ENCODE measurements at places on chromosomes 3 and 15.

- DNase-seq: no peak
These were observed 67.1 kb downstream of the AAGAB start for GRCh38 chr15:67187351-67187854.

- DNase-seq: no peak
These were observed 43.6 kb downstream of the WHAMM start for GRCh38 chr15:82852941-82853561.

DNA sequence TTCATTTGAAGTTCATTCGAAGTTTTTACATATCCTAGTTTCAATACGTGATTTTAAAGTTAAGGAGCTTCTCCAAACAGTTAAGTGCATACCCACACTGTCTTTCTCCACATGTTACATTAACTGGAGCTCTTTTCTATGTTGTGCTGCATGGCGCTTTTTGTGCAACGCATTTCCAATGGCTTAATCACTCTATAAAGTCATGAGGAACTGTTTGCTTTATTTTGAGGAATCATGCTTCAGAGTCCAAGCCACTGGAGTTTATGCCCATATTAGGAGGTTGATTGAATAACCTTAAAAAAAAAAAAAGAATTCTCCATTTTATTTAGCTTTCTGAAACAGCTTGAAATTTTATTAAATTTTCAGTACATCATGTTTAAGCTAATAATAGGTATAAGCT, 109.4 kb upstream of the MBNL1 start:
- no peak for DNase-seq

DNA sequence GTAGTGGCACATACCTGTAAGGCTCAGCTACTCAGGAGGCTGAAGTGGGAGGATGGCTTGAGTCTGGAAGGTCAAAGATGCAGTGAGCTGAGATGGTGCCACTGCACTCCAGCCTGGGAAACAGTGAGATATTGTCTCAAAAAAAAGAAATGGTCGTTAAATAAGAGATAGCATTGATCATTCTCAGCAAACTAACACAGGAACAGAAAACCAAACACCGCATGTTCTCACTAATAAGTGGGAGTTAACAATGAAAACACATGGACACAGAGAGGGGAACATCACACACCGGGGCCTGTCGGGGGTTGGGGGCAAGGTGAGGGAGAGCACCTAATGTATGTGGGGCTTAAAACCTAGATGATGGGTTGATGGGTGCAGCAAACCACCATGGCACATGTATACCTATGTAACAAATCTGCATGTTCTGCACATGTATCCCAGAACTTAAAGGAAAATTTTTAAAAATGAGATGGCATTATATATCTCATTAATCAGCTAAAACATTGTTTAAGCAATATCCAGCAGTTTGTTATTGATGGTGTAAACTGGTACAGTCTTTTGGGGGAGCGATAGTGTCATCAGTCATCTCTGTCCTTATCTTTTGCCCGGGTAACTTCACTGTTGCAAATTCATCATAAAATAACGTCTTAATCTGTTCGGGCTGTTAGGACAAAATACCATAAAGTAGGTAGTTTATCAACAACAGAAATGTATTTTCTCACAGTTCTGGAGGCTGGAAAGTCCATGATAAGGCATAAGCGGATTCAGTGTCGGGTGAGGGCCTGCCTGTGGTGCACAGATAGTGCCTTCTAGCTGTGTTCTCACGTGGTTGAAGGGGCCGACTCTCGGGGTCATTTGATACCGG, 1.7 kb upstream of the MAN2A2 start:
- DNase-seq: no peak

DNA sequence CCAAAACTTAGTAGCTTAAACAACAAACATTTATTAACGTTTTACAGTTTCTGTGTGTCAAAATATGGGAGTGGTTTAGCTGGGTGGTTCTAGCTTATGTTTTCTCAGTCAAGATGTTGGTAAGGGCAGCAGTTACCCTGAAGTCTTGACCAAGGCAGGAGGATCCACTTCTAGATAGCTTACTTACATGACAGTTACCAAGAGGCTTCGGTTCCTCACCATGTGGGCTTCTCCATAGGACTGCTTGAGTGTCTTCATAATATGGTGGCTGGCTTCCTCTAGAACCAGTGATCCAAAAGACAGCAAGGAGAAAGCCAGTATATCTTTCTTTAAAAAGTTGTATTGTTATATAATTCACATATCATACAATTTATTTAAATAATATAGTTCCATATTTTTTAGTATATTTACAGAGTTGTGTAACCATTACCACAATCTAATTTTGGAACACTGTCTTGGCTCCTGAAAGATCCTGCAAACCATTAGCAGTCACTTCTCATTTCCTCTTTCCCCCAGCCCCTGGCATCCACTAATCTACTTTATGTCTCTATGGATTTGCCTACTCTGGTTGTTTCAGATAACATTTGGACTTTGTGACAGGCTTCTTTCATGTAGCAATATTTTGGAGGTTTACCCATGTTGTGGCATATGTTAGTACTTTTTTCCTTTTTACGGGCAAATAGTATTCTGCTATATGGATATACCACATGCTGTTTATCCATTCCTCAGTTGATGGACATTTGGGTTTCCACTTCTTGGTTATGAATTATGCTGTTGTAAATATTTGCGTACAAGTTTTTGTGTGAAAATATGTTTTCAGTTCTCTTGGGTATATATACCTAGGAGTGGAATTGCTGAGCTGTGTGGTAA, 33.3 kb downstream of the MAPK6 start:
- no peak for DNase-seq

- no peak for DNase-seq
These were observed 51.2 kb downstream of the KLHL25 start for GRCh38 chr15:85743392-85744055.

GRCh38 chr3:141063831-141064230, 12.7 kb downstream of the SPSB4 start:
- no peak for DNase-seq

DNA sequence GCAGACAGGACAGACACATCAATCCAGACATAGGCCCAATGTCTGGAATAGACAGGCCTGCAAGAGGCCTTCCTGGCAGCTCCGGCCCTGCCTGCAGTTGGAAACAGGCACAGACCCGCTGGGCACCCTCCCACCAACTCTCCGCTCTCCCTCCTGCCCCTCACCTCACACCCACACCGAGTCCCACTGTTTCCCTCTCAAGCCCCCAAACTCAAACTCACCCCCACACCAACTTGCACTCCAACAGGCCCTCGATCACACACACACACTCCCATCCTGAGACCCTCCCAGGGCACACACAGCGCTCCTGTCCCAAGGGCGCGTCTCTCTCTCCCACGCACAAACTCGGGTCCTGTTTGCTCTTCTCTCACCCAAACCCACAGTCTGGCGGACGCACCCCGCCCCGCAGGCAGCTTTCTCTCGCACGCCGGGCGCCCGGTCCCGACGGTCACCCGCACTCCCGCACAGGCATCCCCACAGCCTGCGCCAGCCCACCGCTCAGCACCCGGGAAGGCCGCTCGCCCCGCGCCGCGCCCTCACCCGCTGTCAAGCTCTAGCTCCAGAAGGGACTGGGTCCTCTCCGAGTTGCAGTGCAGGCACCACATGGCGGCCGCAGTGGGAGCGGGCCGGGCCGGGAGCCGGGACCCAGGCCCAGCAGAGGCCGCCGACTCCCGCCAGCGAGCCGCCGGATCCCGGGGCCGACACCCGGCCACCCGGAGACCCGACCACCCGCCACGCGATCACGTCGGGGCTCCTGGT, 106.2 kb downstream of the IQSEC1 start:
- DNase-seq: no peak

DNA sequence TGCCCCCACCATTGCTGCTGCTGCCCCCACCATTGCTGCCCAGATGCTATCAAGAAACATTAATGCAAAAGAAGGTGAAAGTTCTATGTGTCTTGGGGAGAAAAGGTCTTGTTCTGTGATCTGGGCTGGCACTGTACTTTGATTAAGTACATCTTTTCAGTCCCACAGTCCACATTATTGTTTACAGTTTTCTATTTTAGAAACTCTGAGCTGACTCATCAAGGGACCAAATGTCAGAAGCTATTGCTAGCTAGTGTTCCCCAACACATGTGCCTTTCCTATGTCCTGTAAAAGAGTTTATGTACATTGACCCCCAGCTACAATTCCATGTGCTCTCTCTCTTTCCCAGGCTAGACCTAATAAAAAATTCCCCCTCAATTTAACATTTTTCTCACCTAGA, 264.7 kb upstream of the NECTIN3 start:
- no peak for DNase-seq

- no peak for DNase-seq
These were observed 109.7 kb upstream of the GADL1 start for GRCh38 chr3:31004025-31004678.

GRCh38 chr15:30889196-30889595, 14.5 kb upstream of the FAN1 start:
- no peak for DNase-seq

DNA sequence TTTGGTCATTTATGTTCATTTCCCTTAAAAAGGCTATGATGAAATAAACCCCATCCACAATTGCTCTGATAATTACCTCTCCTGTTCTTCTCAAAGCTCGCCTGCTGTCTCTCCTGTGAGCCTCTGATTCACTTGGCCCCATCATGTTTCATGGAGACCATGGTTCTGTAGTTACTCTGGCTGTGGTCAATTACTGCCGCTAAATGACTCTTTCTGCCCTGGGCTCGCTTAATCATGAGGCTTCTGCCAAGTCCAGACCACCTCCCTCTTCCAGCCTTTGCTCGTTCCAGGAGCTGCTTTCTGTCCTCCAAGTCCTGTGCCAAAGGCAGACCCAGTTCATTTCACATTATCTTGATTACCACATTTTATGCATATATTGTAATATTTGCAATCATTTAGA, 91.9 kb downstream of the THSD4 start:
- DNase-seq: no peak

DNA sequence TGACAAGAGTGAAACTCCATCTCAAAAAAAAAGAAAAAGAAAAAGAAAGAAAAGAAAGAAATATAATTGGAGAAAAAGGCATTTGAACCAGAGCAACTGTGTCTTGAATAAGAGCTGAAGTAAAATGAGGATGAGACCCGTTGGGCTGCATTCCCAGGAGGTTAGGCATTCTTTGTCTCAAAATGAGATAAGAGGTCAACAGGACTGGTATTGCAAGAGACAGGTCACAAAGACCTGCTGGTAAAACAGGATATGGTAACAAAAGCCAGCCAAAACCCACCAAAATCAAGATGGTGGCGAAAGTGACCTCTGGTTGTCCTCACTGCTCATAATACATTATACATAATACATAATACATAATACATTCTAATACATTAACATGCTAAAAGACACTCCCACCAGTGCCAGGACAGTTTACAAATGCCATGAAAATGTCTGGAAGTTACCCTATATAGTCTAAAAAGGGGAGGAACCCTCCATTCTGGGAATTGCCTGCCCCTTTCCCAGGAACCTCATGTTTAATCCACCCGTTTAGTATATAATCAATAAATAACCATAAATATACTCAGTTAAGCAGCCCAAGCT, 8.6 kb upstream of the TIPIN start:
- no peak for DNase-seq

- no peak for DNase-seq
These were observed 289.8 kb upstream of the ROPN1 start for GRCh38 chr3:124281453-124282316.

- DNase-seq: no peak
These were observed 106.0 kb upstream of the LRIG1 start for GRCh38 chr3:66606868-66607267.

DNA sequence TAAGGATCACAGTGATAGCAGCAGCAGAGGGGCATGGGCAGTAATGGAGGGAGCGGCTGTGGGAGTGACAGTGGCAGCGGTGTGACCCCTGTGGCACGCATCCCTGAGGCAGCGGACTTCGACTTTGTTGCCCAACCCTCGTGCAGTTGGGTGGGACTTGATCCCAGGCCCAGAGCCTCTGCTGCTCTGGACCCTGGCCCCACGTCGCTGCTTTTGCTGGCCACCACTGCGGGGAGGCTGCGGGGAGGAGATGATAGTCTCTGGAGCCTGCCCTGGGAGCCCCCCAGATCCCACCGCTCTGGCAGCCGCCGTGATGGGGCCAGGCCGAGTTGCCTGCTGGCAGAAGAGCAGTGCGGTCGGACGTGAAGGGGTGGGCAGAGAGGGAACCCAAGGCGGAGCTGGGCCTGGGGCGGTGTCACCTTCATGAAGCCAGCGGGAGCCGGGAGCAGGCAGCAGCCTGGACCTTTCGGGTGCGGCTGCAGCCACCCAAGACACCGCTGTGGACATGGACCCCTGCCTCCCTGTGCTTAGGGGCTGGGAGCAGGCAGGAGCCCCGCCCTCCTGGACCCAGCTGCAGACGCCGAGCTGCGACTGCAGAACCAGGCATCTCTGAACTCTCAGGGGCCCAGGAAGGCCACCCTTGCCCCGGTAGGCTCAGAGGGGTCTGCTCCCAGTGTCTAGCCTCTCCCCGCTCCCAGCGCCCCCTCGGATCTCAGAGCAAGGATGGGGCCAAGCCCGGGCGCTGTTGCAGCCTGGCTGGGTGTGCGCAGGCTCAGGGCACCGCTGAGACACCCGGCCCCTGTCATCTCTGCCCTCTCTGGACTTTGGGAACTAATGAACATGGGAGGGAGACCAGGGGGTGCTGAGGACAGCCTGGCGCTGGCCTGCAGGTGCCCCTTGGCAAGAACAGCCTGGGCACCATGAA, 38.3 kb downstream of the COMMD2 start:
- DNase-seq: no peak

DNA sequence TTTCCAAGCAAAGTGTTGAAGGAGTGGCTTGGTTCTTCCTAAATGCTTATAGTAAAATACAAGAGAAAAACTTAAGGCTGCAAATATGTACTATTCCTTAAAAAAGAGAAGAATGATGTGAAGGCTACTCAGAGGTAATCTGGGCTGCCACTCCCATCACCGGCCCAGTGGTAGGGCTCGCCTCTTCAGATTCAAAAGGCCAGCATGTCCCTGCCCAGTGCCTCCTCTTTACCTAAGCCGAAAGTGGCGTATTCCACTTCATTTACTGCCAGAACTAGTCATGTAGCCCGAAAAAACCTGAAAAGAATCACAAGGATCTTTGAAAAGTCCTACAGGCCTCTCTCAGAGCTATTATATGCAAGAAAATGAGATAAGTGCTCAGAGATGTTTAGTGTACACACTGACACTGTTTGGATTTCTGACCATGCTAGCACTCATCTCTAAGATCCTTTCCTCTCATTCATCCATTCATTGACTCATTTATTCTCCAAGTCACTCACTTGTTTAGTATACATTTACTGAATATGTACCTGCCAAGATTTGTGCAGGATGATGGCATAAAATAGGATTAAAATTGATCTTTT, 373.3 kb upstream of the THBS1 start:
- DNase-seq: no peak

- no peak for DNase-seq
These were observed 11.8 kb upstream of the MYO5A start for GRCh38 chr15:52540374-52541012.

- no peak for DNase-seq
These were observed 126.3 kb upstream of the ZNF385D start for GRCh38 chr3:21877214-21877754.

DNA sequence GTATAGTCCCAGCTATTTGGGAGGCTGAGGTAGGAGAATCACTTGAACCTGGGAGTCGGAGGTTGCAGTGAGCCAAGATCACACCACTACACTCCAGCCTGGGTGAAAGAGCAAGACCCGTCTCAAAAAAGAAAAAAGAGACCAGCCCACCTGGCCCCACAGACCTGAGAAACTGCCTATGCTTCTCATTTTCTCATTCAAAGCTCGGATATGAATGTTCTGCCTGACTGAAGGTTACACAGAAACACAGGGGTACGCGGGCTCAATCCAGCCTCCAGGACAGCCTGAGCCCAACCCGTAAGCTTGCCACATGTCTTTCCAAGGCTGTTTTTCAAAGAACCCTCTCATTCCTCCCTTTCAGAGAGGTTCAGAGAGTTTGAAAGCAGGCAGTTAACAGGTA, 9.7 kb upstream of the LRRC15 start:
- DNase-seq: no peak
